Stimulated activated CD8-positive, alpha-beta memory T cell treated with anti-CD3 and anti-CD28 coated beads, Interleukin-4, amount 100 ng/mL, for 1 hour (primary cell): ENCODE measurements at places on chromosomes 11 and 22.

- DNase-seq = no peak
These were observed 188.9 kb downstream of the ST3GAL4 start for GRCh38 chr11:126544108-126545056.

GRCh38 chr11:66727282-66728037 lies 1.6 kb downstream of the SPTBN2 start:
- no peak for DNase-seq

GRCh38 chr22:46424496-46424895 lies 89.0 kb downstream of the TRMU start:
- DNase-seq = no peak

DNA sequence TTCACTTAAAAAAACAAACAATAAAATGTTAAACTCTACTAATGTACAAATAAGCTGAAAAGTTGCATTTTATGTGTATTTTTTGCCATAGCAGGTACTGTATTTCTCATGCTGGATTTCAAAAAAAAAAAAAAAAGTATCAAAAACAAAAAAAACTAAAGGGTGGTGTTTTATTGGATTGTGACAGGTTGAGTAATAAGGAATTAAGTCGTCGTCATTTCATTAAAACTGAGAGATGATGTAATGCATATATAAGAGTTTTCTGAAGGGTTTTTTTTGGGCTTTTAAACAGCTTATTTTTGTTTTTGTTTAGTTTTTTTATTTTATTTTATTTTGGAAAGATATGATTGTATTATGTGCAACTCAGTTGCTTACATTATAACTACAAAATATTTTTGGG lies 10.9 kb upstream of the ADSL start:
- no peak for DNase-seq

DNA sequence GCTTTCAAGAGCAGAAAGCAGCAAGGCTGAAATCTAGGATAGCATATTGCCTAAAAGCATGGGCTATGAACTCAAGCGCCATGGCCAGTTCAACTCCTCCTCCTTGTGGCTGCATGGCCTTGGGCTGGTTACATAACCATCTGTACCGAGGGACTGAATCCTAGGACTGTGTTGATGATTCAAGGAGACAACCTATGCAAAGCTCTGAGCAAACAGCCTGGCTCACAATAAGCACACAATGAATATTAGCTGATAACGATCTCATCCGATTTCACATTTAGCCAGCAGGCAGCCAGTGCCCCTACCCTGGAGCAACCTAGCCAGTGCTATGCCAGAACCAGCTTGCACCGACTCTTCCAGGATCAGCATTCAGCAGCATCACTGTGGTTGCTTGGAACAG lies 698.4 kb downstream of the TBC1D22A start:
- DNase-seq = no peak

GRCh38 chr11:15199693-15200092 lies 85.0 kb downstream of the INSC start:
- DNase-seq = no peak

- DNase-seq = no peak
These were observed 43.0 kb upstream of the CD5 start for GRCh38 chr11:61059260-61059752.

- no peak for DNase-seq
These were observed 27.2 kb upstream of the PPARA start for GRCh38 chr22:46122980-46123693.

DNA sequence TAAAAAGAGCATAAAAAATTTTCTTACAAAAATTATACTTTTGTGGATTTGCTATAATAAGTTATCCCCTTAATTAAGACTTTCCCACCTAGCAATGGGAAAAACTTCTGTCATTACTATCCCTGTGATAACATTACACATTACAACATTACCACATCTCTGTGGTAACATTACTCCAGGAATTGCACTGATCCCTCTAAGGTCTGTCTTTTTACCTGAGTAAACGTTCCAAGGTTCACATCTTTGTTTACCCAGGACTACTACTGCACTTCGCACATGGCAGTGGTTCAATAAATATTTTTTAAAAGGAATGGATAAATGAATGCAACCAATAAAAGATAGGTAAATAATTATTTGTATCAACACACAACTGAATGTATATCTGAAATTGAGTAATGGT lies 92.4 kb upstream of the NOX4 start:
- no peak for DNase-seq

DNA sequence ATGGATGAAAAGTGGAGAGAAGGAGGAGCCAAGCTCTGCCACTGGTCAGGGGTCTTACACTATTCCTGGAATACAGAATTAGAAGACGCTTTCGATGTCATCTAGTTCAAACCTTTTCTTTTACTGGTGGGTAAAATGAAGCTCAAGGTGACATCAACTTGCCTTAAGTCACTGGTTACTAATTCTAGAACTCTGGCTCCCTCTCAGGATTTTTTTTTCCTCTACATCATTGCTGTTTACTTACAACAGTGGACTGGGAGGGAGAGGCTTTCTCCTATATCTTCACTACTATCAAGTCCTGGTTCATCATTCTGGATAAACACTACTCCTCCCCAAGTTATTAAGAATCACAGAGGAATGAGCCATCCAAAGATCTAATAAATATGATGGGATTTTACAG lies 82.9 kb downstream of the ETS1 start:
- DNase-seq = no peak

- no peak for DNase-seq
These were observed 5.4 kb upstream of the MAPK8IP1 start for GRCh38 chr11:45879803-45880686.

- DNase-seq = no peak
These were observed 2.2 kb downstream of the MADD start for GRCh38 chr11:47271961-47272661.

DNA sequence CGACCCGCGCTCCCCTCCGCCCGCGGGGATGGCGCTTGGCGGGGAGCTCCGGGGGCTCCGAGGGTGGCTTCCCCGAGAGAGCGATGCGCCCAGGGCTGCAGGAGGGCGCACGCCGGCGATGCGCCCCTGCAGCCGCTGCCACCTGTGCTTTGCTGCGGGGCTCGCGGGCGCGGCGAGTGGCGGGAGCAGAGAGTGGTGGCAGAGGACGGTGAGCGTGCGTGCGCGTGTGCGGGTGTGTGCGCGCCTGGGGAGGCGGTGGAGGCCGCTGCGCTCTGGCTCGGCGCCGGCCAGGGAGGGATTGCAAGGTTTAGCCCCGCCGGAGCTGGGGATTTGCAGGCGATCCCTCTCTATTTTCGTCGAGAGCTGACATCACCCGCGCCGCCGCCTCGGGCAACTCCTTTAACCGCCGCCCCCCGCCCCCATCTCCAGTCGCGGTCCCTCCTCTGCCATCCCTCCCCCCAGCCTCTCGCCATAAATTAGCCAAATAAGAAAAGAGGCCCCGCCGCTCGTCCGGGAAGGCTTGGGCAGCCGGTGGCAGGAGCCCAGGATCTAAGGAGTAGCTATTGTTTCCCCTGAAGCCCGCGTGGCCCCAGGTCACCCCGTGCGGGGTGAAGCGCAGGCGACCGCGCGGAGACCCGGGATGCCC lies at the start of gene SLC1A2:
SLC1A2 (minus strand) TSS at position 375 of the 646 bp plus-strand sequence. CDS start 592 bp downstream, outside the sequence.
- DNase-seq = no peak

DNA sequence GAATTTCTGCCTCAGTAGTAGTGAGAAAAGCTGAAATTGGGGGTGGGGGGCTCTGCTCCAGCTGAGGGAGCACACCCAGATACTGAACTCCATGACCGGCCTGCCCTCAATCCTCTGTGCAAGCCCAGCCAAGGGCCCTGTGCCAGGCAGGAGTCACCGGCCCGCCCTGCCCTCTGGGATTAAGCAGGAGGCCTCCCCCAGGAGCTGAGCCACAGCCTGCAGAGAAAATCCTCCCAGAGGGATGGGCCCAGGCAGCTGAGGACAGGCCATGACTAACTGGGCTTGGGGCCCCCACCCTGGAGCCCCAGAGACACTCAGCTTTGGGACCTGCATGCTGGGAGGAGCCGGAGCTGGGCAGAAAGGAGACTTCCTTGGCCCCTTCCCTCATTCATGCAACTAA lies 48.8 kb downstream of the MN1 start:
- DNase-seq = no peak

DNA sequence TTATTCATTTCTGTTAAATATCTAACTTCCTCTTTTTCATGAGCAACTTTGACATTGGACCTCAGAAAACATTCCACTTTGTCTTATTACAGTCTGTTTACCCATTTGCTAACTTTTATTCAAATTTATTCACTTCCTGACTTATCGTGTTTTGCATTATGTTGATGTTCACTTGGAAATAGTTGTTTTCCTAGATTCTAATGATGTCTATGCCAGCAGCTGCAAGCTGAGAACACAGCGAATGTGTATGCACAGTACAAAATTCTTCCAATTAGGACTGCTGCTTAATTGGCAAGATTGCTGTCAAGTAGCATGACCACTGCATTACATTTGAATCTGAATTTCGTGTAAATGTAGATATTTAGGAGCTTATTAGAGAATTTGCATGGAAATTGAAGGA lies 61.5 kb upstream of the GRIA4 start:
- no peak for DNase-seq

DNA sequence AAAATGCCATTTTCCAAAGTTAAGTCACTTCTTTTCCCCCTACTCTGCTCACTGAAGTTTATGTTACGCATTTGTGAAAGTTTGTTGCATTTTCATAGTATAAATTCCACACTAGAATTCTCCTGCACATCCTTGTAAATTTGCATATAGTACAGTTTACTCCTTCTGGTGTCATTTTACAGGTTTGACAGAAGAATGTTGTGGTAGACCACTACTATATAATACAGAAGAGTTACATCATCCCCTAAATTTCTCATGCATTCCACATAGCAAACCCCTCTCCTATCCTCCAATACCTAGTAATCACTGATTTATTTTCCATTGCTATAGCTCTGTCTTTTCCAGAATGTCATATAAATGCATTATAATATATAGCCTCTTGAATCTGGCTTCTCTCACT lies 64.5 kb downstream of the CCDC73 start:
- DNase-seq = no peak

- DNase-seq = no peak
These were observed 39.3 kb downstream of the ALX4 start for GRCh38 chr11:44270403-44271273.

DNA sequence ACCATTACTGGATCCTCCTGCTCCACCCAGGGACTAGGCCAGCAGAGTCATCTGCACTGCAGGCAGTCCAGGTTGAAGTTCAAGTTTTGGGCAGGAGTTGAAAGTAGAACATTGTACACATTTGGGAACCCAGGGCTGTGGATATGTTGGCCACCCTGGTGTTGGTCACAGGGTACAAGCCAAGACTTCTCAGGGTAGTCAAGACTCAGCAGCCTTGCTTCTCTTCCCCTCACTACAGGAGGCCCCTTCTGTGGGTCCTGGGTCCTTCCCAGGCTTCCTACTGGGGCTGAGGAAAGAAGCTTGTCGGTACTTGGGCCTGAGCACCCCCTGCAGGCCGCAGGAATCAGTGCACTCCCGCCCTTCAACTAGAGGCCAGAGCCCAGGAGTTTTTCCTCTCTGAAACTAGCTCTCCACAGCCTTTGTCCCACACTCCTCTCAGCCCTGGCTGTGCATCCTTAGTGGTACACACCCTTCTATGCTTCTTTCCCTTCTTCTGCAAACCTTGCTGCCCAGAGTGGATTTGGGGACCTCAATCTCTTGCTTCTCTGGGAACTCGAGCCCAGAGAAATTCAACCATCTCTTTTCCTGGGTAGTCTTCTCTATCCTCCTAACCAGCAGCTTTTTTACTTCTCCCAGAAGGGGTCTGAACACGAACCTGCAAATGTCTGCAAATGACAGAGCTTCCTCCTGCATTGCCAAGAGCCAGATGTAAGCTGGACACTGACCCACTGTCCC lies 2.6 kb upstream of the HPX start:
- peak; percentile 29 for DNase-seq

GRCh38 chr22:44449683-44450425 lies 48.2 kb downstream of the RTL6 start:
- no peak for DNase-seq
